C1 segment of cervical spinal cord (tissue), 14 donors: ENCODE measurements at places on chromosomes 5 and 9.

- DNase-seq: no peak
These were observed 59.7 kb downstream of the ERBIN start for GRCh38 chr5:65986050-65986451.

GRCh38 chr5:150612405-150612804, 28.1 kb upstream of the SYNPO start:
- DNase-seq: no peak

DNA sequence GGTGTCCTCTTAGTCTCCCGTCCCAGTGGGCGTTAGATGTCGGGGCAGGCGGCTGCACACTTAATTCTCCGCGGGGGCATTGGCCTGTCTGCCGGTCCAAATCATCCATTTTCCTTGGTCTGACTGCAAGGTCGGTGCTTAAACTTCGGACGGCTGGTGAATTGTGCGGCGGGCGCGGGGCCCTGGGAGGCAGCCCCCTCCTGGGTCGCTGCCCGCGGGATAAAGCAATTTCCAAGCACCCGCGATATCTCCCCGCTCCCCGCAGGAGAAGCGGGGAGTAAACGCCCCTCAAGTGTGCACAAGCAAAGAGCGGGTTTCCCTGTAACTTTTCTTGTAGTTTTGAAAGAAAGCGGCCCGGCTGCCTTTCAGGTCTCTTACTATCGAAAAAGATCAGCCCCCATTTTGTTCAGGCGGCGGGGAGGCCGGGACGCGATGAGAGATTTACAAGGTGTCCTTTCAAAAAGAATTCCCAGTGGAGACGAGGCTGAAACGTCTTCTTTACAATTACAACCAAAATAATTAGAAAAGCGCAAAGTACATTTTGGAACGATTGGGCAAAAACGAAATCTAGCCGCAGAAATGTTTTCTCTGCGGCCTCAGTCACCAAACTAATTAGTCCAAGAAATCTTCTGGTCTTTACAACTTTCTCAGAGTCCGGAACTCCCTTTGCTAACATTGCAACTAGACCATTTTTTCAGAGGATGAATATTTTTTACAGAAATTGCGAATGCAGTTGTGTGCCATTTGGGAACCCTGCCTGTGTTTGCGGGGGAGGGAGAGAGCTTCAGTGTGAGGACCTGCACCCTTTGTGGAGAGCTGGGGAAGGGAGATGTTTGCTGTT, 1.8 kb downstream of the IRX1 start:
- no peak for DNase-seq

DNA sequence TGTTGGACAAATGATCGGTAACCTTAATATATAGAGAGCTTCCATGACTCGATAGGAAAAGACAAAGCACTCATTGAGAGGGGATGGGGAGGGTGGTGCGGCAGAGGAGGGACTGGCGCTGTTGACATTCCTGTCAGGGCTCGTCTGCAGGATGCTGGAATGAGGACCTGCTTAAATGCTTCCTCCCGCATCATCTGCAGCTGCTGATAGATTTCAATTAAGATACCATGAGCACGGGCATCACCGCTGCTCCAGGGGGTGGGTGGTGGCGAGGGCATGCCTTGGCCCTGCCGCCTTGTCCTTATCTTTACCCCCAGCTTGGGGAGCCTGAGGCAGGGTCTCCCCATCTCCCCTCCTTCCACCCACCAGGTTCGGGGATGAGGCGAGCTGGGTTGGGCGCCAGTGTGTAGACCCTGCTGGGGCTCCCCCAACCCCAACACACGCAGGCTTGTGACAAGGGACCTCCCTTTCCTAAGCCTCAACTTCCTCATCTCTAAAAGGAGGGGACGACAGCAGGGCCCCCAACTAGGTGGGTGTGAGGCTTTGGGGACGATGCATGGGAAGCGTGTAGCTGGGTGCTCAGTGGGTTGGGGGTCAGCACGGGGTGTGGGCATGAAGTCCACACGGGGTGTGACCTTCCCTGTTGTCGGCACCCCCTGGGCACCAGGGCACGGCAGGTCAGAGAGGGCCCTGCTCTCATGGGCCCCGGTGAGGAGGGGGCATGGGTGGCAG, 11.7 kb upstream of the QRFP start:
- DNase-seq: no peak

DNA sequence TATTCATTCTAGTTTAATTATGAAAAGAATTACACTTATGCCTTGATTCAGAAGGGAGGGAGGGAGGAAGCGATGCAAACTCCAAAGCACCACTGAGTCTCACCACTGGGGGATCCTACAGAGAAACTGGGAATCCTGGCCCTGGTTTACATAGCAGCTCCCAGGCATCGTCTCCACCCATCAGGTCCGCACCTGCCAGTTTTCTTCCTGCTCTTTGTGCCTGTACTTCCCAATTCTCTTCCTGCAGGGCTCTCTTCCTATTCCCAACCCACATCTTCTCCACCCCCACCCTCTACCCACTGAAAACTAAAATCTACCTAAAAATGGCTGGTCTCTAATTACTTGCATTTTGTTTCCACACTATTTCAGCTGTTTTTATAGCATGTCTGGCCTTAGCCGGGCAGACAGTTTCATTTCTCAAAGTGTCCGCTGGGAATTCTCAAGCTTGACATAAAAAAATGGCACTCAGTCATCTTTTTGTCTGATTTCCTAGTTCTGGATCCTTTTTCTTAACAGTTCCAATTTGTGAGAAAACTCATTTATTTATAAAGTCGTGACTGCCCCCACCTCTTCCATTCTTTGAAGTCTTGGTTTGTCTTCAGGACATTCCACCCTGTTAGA, 1.6 kb upstream of the TNIP1 start:
- no peak for DNase-seq

- DNase-seq: no peak
These were observed 61.8 kb downstream of the PRKACG start for GRCh38 chr9:68951879-68952659.

- DNase-seq: no peak
These were observed 71.9 kb upstream of the RANBP3L start for GRCh38 chr5:36373527-36374086.

GRCh38 chr5:170423692-170424091, 34.5 kb upstream of the KCNMB1 start:
- no peak for DNase-seq

GRCh38 chr9:114484215-114484853, 20.9 kb downstream of the WHRN start:
- no peak for DNase-seq

DNA sequence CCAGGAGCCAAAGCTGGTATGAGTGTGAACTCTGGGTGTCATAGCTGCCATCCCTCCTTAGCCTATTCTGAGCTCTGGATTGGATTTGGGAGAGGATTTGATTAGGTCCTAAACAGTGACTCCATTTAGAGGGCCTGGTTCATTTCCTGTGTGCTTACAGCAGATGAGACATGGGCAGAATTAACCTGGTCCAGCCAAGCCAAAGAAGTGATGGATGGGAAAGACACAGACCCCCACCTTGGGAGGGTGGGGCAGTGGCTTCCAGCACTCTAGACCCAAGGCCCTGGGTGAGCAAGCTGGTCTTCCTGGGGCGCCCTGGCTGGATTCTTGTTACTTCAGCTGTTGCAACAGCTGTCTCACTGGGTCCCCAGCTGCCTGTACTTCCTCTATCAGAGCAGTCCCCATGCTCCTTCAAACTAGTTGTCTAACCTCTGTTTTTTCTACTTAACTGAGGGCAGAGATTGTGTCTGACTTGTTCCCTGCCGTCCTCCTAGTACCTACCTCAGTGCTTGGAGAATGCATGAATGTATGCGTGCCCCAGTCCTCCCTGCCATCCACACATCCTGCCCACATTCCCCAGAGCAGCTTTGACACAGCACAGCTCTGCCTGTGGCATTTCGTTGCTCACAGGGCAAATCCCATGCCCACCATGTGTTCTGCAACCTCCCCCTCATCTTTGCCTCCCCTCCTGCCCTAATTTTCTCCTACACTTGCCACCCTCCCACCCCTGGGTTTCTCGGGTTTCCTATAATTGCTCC, 115.9 kb downstream of the RGS3 start:
- DNase-seq: no peak

DNA sequence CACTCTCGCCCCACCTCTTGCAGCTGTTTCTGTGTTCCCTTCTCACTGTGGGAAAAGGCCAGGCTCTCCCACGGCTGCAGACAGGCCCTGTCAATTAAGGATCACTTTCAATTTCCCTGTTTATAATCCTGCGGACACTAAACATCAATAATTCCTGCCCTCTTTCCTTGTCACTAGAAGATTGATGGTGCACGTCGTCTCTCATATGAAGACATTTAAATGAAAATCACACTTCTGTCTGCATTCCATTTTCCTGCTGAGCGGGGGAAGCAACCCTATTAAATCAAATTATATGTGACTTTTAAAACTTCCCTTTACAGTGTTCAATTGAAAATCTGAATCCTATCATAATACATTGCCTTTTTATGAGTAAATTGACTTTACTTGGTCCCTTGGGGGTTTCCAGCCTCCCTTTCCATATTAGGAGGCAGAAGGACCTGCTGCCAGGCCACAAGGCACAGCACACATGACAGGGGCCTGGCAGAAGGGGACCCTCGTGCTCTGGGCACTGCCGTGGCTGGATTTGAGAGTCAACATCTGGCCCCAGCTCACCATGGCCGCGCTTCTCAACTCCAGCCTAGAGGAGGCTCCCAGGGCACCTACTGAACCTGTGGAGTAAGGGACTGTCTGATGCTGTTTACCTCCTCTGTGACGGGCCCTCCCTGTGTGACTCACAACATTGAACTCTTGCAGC, 311.0 kb upstream of the IRX4 start:
- no peak for DNase-seq

DNA sequence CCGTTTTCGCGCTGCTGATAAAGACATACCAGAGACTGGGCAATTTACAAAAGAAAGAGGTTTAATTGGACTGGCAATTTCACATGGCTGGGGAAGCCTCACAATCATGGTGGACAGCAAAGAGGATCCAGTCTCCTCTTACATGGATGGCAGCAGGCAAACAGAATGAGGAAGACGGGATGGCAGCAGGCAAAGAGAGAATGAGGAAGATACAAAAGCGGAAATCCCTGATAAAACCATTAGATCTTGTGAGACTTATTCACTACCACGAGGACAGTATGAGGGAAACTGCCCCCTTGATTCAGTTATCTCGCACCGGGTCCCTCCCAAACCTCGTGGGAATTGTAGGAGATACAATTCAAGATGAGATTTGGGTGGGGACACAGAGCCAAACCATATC, 95.0 kb downstream of the OSTF1 start:
- DNase-seq: no peak

- DNase-seq: no peak
These were observed 47.1 kb downstream of the SPIN1 start for GRCh38 chr9:88435336-88435735.

- DNase-seq: no peak
These were observed 55.9 kb upstream of the UNC5A start for GRCh38 chr5:176754376-176754973.

DNA sequence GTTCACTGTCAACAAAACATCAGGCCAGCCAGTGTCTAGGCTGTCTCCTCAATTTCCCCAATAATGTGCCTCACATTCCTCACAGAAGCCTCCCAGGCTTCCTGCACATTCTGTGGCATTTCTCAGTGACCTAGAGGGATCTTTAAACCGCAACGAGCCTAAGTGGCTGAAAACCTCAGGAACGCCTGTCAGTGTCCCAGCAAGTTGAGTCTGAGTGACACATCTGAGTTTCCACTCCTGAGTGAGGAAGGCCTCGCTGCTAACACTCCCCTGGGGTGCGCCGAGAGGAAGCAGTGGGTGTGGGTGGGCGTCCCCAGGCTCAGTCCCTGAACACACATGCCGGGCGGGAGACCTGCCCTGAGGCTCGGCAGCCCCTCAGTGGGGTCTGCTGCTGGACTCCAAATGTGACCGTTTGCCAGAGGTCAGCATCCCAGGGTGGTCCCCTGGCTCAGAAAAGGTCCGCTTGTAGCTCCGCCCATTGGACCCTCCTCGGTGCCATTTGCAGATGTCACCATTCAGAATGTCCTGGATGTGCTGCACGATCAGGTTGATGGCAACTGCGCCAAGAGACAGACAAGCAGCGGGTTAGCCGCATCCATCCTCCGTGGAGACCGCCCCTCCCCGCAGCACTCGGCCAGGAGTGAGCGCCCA, 6.3 kb downstream of the UCK1 start:
- DNase-seq: no peak

DNA sequence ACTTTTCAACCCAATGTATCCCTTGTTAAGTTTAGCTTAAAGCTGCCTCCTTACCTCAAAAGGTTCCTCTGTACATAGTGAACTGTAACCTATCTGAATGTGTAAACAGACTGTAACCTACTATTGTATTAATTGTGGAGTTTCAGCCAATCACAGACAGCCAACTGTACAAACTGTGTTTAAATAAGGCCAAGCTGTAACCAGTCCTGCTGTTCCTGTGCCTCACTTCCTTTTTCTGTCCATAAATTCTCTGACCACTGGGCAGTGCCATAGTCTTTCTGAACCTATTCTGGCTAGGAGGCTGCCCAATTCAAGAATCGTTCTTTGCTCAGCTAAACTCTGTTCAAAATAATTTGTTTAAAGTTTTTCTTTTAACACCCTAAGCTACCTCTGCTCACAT, 74.7 kb upstream of the DAPK1 start:
- DNase-seq: no peak

DNA sequence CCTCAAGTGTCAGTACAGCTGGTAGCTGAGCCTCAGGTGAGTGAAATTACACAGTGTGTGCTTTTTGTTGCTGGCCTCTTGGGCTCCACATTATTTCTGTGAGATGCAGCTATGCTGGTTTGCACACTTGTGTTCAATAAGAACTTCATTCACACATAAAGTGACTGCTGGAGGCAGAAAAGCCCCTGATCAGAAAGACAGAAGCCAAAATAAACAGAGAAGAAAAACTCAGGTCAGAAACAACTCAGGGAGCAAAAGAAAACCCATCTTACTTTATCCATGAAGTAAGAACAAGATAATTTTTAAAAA, 15.1 kb downstream of the PNPLA7 start:
- DNase-seq: no peak

GRCh38 chr5:56026863-56027300, 32.1 kb upstream of the IL6ST start:
- no peak for DNase-seq

DNA sequence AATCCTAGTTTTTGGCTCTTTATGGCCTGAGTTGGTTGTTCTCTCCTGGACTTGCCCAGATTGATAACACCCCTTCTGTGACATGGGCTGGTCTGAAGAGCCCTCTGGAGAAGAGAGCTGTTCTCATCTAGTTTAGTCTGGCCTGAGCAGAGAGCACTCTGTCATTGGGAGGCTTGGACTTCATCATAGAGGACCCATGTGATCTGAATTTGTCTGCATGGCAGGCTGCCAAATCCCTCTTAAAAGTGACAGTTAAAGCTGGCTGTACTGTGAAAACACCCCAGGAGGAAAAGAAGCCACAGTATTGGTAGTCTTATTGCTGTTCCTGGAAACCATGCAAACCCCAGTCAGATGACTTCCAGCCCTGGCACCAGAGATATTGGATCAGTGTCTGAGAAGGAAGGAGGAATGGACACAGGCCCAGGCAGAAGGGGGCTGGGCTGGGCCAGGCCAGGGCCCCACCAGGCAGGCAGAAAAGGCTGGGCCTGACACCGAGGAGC, 3.7 kb upstream of the WDR31 start:
- DNase-seq: peak; percentile 81

GRCh38 chr5:175654807-175655206, 3.1 kb upstream of the HRH2 start:
- DNase-seq: no peak
